Activated T-helper 2 cell treated with anti-CD3 and anti-CD28 coated beads, Interferon-gamma antibody, Interleukin-2, Interleukin-4, amounts not matched to agents 10 μg/mL and 5 μg/mL and 100 μg/mL, durations not matched to agents 14 hours and 24 hours and 36 hours (primary cell): ENCODE measurements at places on chromosomes 2 and 18. TPM values are rescaled to one million over a fixed set of nuclear protein-coding genes. Genes with fewer than 3 reads are reported as not detected.
A peak's percentile ranks its signal among the peaks of the same experiment; 100 is the strongest.

GRCh38 chr2:88692187-88692586, 714 bp downstream of the RPIA start:
- DNase-seq, result peak; percentile 28

DNA sequence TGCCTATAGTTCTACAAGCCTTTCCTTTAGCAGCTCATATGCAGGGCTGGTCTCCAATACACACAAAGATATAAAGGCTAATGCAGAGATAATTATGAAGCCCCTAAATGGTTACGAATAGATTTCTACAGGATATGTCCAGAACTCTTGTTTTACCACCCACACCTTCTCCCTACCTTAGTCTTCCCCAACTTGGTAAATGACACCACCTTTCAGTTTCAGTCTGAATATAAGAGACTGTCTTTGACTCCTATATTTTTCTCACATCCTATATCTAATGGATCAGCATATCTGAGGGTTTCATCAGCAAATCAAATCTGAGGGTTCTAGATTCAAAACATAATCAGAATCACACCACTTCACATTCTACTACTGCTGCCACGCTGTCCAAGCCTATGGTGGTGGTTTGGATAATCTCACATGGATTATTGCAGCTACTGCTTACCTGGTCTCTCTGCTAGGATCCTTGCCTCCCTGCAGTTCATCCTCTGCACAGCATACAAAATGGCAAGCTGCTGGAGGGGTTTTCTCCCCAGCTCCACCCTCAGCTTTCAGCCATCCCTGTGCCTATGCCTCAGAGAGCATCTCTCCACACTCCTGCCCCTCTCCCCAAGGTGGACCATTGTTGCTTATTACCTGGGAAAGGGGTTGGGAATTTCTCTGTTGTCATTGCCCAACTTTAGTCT, 178.0 kb upstream of the SPOPL start:
- DNase-seq, result no peak

- no peak for DNase-seq
Measured at GRCh38 chr18:54116541-54117257, 107.8 kb downstream of the MBD2 start.

GRCh38 chr2:160507046-160507407, 13.4 kb upstream of the RBMS1 start:
- no peak for DNase-seq

DNA sequence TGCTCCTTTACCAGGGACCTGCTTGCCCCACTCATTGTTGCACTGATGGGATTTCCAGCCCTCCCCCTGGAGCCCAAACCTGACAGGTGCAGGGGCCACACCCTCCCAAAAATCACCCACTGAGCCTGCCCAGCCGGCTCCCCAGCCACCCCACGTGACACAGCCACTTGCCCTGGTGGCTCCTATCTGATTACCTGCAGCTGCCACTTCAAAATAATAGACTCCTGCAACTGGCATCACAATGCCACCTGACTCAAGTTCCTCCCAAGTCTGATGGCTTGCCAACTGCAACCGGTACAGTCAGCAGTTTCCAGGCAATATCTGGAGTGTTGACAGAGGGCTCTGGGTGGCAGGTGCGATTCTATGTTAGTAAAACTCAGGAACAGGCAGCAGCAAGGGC, 66.2 kb downstream of the CRACDL start:
- DNase-seq, result no peak

- DNase-seq, result no peak
Measured at GRCh38 chr18:73258375-73259087, 390.7 kb upstream of the NETO1 start.

DNA sequence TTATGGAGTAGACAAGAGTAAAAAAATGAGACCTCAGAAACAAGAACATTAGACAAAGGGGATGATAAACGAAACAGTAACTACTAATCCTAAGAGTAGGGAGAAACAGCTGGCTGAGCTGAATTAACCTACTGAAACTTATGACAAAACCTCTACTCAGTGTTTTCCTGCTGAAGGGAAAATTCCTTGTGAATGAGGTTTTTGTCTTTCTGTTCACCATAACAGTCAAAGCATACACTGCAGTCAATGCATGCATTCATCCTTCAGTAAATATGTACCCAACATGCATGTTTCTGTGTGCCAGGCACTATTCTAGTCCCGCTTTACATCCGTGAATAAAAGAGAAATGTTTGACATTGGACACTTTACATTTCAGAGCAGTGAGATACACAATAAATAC, 805.6 kb upstream of the KLHL29 start:
- DNase-seq, result no peak

GRCh38 chr2:217973008-217973787, 29.6 kb downstream of the TNS1 start:
- DNase-seq, result no peak

GRCh38 chr2:42001711-42002201, 46.1 kb upstream of the PKDCC start:
- no peak for DNase-seq

GRCh38 chr2:37748541-37748940, 77.1 kb upstream of the CDC42EP3 start:
- DNase-seq, result no peak

DNA sequence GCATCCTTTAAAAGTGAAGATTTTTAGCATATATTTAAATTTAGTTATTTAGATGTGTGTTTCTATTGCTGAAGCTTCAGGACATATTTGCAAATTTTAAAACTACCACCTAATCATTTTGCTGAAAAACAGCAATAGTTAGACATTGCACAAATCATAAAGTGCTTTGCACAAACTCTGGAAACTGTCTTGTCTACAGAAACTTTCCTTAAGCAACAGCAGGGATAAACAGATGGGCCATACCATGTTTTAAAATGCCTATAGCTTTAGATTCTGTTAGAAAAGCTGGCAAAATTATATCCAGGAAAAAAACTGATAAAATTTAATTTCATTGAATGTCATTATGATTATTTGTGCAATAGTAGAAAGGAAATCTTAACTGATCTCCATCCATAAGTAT, 1313.9 kb upstream of the ACVR2A start:
- DNase-seq, result no peak

- no peak for DNase-seq
Measured at GRCh38 chr2:15687243-15687642, 95.6 kb downstream of the DDX1 start.

GRCh38 chr18:44909191-44909719, 228.6 kb downstream of the SETBP1 start:
- DNase-seq, result no peak

GRCh38 chr2:54709336-54709809, 14.1 kb upstream of the EML6 start:
- no peak for DNase-seq

GRCh38 chr2:74507926-74508520, 528 bp upstream of the PCGF1 start:
- no peak for DNase-seq

DNA sequence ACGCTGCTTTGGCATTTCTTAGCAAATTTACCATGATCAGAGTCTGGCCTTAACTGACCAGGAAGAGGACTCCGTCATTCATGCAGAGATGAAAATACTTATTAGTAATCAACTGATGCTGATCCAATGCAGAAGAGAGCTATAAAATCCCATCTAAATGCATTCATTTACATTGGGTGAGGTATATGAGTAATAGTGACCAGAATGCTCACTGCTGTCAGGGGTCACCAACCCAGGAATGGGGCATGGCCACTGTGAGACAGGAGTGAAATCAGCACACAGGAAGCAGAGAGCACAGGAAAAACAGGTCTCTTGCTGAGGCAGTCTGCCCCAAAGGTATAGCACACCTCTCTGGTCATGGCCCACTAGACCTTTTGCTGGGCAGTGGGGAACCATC, 68.1 kb upstream of the TMEM247 start:
- DNase-seq, result no peak

- no peak for DNase-seq
Measured at GRCh38 chr18:55354795-55355194, 233.2 kb downstream of the TCF4 start.

GRCh38 chr2:135056790-135057189, 4.7 kb downstream of the RAB3GAP1 start:
- no peak for DNase-seq

DNA sequence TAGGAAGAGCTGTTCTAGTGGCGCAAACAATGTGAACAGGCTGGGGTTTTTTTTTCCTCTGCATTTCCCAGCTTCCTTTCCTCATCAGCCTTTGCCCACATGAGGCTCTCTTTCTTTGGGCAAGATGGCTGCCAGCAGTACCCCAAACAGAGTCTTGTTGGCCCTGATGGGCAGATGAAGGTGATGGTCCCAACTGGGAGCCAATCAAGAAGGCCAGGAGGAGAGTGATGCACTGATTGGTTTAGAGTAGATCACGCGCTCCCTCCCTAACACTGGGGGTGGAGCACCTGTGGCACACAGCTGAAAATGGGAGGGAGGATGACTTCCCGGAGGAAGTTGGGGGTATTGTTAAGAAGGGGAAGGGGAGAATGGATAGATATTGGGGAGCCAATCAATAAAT, 96.3 kb upstream of the FZD7 start:
- DNase-seq, result no peak

GRCh38 chr2:163459986-163460385, 275.8 kb downstream of the FIGN start:
- DNase-seq, result no peak

GRCh38 chr2:74278176-74278575, 65.0 kb downstream of the SLC4A5 start:
- no peak for DNase-seq

DNA sequence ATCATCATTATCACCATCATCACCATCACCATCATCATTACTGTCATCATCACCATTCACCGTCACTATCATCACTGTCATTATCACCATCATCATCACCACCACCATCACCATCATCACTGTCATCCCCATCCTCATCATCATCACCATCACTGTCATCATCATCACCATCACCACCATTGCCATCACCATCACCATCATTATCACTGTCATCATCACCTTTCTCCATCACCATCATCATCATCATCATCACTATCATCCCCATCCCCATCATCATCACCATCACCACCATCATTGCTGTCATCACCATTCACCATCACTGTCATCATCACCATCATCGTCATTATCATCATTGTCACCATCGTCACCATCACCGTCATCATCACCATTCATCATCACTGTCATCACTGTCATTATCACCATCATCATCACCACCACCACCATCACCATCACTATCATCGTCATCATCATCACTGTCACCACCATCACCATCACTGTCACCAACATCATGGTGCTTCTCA, 9.8 kb downstream of the HPCAL1 start:
- no peak for DNase-seq

DNA sequence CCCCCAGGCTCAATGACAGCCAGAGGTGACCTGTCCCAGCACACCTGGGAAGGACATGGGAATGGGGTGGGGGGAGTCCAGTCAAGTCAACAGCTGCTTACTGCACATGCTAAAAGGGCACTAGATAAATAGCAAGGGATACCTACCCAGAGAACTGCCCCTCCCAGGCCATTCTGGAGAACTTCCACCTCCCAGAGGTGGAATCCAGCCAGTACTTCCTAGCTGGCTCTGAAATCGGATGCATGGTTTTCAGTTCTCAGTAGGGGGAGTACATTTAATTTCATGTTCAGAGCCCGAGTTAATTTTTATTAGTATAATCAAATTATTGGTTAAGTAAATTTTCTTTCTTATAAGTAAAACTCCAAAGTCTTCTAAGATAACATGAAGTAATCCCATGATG, 28.9 kb upstream of the ITGA6 start:
- no peak for DNase-seq

DNA sequence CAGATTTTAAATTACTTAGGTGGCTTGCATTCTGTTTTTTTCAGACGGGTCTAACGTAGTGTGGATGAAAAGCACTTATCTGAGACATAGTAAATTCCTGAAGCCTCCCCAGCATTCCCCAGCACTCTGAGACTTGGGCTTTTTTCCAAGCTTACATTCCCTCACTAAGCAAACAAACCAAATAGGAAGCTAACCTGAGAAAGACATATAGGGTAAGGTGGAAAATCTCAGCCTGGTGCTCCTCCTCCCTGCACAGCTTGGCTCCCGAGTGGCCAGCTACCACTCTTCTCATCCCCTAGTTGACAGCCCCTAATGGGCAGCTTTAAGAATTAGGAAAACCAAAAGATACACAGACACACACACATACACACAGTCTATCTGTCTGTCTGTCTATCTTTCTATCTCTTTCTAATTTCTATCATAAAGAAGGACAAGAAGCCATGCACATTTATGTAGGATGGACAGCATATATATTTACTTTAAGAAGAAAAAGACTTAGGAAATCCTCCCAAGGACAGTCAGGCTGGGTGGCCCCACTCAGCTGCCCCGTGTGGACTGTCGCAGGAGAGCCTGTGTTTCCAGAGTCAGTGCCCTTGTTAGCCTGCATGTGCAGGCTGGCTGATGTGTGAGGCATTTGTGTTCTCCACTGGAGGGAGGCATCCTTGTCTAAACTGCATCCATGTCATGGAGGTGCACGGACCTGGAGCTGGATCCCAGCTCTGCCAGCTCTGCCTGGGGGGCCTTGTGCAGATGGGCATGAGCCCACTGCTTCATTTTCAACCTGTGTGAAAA, 8.2 kb downstream of the CNNM3 start:
- no peak for DNase-seq

Gene GCFC2
- total RNA-seq, result 32.0 and 32.1 TPM in 2 replicates

Gene SCN2A
- 0.05 TPM in 1 of 2 replicates, not detected in the other for total RNA-seq

Gene CNTNAP5
- total RNA-seq, result not detected in 2 replicates

Gene DHRS9
- total RNA-seq, result 3.3 and 3.6 TPM in 2 replicates

Gene C1QL2
- not detected in 2 replicates for total RNA-seq

Gene COBLL1
- 0.11 and 0.14 TPM in 2 replicates for total RNA-seq

Gene WIPF1
- total RNA-seq, result 281 and 287 TPM in 2 replicates

Gene SOWAHC
- 1.7 and 1.9 TPM in 2 replicates for total RNA-seq

Gene SERPINB4
- not detected in 2 replicates for total RNA-seq

Gene DIPK1C
- total RNA-seq, result not detected in 2 replicates

Gene DNER
- not detected in 2 replicates for total RNA-seq

Gene MAP2
- not detected in 2 replicates for total RNA-seq

Gene DLX2
- 0.14 TPM in 1 of 2 replicates, not detected in the other for total RNA-seq
